ENCODE measurements at places on chromosomes 11 and 22.

DNA sequence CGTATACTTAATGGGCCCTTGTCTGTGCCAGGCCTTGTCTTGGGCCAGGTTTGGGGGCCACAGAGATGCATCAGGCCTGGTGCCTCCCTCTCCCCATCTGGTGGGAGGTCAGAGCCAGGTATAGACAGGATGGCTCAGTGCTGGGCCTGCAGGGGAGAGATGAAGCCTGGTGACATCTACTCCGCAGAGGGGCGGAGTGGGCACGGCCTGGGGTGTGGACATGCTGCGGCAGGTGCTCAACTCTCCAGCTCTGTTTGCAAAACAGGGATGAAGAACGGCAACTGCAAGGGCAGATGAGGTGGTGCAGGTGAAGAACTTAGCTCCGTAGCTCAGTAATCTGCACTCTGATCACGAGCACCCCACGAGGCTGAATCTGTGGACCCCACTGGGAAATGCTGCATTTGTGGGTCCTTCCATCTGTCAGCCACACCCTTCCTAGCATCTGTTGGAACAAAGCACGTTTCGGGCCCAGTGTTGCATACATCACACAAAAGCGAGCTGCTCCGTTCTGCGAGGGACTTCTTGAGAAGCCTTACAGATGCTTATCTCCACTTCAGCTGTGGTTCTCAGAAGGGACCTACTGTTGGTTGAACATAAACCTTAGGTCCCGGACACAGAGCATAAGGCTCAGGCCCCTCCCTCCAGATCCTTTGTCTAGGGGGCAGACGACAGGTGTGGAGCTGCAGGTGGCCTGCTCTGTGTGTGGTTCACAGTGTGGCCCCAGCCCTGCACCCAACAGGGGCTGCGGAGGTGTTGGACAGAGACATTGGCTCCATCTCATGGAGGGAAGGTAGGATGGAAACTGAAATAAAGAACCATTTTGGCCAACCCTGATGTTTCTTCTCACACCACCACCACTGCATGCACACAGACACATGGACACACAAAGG is 78.3 kb downstream of the LRRC32 start:
- DNase-seq, result no peak

DNA sequence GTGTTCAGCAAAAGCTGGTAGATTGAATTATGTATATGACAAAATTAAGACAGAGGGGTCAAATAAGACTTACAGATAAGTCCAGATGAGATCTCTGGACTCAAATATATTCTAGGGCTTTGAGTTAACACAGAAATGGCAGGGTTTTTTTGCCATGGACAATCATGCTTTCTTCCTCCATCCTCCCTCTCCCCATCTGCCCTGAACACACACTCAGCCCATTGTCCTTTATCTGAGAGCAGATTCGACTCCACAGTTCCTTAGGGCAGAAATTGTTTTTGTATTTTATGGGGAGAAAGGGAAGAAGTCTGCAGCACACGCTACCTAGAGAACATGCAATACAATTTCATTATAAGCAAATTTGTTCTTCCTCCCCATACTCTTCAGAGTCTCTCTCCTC is 86.8 kb downstream of the SLC1A2 start:
- no peak for DNase-seq

DNA sequence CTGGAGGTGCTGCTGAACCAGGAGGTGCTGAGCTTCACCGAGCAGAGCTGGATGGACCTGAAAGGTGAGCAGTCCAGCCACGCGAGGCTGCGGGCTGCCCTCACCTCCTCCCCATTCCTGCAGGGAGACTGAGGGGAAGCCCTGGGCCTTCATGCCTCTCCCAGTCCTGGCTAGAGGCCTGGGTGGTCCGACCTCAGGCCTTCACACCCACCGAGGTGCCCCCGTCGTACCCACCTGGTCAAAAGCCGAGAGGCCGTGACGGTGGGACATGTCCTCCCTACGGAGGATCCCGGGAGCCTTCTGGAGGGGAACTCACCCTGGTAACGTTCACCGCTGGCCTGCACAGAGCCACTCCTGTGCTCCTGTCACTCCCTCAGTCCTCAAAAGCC is 5.1 kb downstream of the SUSD2 start:
- DNase-seq, result no peak

DNA sequence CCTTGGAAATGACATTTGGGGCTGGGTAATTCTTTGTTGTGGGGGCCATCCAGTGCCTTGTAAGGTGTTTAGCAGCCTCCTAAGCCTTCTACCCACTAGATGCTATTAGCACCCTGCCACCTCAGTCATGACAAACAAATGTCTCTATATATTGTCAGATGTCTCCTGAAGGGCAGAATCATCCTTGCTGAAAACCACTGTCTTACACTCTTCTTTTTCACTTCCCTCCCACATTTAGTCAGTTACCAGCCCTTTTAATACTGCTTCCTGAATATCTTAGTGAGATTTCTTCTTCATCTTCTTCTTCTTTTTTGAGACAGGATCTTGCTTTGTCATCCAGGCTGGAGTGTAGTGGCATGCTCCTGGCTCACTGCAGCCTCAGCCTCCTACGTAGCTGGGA is 33.1 kb downstream of the TNRC6B start:
- DNase-seq, result no peak

DNA sequence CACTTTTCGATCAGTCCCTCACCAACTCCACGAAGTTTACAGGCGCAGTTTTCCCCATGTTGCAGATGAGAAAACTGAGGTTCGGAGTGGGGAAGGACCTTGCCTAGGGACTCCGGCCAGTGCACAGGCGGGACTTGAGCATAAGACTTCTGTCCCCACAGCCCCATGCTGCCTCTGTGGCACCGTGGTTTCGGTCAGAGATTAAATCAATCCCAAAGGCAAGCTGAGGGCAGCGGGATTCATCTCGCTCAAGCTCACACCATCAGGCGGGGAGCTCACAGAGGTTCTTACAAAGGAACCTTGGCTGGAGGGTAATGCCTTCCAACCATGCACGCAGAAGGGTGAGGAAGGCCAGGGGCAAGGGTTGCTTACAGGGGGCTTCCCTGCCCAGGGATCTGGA is 115.5 kb downstream of the PHF21B start:
- DNase-seq, result no peak

- no peak for DNase-seq
Observed at GRCh38 chr11:17992916-17993315, 19.9 kb downstream of the SERGEF start.

DNA sequence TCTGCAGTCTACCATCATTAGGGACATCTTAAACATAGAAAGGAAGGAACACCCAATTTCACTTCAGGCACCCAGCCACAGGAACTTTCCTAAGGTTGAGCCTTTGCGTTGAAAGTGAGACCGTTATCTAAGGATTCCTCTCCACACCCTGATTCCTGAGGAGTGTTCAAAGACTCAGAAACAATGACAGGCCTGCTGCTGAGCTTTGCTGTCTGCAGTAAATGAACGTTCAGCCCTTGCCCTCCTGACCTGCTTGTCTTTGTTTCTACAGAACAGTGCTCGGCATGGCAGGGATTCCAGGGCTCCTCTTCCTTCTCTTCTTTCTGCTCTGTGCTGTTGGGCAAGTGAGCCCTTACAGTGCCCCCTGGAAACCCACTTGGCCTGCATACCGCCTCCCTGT is 7.0 kb downstream of the PRSS23 start:
- DNase-seq, result no peak

Data from activated CD4-positive, alpha-beta T cell treated with anti-CD3 and anti-CD28 coated beads, Interleukin-2, amount 50 U/mL, for 24 hours (primary cell).